ENCODE measurements at places on chromosomes 16 and 17.

- DNase-seq = no peak
Observed at GRCh38 chr16:70341600-70341999, 5.1 kb upstream of the DDX19A start.

GRCh38 chr16:80231888-80232287 is 308.9 kb upstream of the DYNLRB2 start:
- peak; percentile 44 for DNase-seq

GRCh38 chr17:29617481-29618271 is 5.0 kb downstream of the CORO6 start:
- peak; percentile 92 for DNase-seq

GRCh38 chr16:23403547-23403946 is 49.4 kb downstream of the COG7 start:
- DNase-seq = no peak

DNA sequence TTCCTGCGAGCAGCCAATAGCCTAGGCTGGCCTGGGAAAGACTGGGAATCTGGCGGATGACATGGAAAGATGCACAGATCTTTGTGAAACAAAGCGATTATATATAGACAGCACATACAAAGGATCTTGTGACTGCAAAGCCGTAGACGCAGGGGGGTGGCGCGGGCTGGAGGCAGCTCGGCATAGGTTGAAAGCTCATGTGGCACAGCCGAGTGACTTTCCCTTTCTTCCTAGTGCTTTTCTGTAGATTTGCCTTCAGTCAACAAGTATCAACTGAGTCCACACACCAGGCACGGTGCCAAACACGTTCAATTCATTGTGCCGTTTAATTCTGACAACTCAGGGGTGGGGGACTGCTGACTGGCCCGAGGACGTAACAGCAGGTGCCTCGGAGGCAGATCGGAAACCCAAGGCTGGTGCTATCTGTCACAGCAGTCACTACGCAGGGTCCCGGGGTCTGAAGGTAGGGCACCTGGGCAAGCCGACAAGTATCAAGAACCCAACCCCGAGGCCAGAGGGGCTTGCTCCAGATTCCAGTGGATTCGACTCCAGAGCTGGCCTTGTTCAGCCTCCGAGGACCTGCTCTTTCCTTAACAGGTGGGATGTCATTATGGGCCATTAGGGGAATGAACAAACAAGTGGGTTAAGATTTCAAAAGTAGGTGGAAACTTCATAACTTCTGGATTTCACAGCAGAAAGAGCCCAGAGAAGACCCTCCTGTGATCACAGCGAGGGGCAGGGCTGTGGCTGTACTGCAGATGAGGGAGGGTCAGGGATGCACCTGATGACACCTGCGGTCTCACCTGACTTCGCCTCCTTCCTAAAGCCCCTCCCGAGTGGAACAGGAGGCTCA is 5.9 kb downstream of the PAM16 start:
- DNase-seq = no peak

DNA sequence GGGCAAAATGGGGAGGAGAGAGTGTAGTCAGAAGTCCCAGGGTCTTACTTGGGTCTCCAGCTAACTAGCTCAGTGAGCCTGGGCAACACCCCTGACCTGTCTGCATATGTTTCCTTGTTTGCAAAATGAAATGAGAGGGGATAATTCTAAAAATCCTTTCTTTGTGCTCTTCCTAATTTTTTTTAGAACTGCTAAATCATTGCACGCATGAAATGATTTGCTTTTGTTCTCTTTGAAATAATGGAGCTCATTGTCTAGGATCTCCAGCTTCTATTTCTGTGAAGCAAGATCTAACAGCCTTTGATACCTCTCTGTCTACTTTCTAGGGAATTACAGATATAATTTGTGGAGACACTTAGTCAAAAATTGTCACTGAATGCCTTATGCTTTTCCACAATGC is 181.3 kb downstream of the CDH13 start:
- DNase-seq = no peak

DNA sequence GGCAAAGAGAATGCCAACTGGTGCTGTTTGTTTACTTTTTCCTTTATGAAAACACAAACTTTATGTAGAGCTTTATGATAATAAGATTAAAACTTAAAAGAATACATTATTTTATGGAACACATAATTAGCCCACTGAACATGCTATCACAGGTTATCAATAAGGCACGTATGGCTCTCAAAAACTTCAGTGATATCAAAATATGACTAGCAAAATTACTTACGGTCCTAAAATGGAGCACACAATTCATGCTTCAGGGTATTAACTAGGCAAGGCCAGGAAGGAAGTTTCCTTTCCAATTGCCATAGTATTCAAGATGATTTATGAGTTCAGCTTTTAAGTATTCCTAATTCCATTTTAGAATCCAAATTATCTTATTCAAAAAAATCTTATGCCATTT is 3.6 kb downstream of the RNF43 start:
- DNase-seq = no peak

DNA sequence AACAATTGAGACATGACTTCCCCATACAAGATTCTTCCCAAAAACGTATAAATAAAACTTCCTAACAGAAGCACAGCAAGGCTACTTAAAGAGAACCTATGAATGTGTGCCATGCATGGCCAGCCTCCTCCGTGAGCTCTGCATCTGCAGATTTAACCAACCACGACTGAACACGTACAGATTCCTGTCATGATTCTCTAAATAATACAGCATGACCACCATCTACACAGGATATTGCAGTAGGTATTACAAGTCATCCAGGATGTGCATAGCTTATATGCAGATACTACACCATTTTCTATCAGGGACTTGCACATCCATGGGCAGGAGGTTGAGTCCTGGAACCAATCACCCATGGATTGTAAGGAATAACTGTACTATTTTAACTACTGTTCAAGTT is 1.4 kb upstream of the QRICH2 start:
- no peak for DNase-seq

GRCh38 chr17:37824534-37825485 is 80.0 kb upstream of the HNF1B start:
- no peak for DNase-seq

DNA sequence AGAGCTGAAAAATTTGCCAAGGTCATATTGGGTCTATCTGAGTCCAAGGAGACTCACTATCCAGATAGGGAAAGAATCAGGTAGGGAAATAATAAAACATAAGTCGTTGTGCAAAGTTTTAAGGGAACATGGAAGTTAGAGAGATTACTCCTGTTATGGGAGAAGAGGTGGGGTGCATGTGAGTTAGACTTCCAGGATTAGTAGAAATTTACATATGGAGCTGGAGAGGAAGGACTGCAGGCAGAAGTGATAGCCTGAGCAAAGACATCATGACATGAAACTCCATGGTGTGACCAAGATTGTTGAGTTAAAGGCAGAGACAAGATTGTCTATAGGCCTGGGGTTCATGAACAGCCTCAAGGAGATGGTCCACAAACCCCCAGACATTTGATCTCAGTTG is 5.8 kb upstream of the KSR1 start:
- DNase-seq = no peak

- no peak for DNase-seq
Observed at GRCh38 chr17:76848670-76849069, 19.5 kb upstream of the MGAT5B start.

- DNase-seq = no peak
Observed at GRCh38 chr17:44464037-44464436, 39.2 kb downstream of the GPATCH8 start.

DNA sequence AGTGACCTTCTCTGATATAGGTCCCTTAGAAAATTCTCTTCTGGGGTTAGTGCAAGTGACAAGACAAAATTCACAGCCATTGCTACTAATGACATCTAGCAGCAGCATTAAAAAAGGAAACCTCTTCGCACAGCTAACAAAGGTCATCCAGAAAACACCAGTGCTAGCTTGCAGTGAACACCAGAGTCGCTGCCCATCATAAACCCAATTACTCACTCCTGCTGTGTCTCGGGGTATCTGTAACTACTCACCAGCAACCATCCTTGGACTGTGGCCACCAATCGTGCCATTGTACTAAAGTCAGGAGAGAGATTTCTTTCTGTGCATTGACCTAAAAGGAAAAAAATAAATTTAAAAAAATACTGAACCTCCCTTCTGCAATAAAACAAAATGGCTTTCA is 1494.7 kb upstream of the CDH8 start:
- no peak for DNase-seq

DNA sequence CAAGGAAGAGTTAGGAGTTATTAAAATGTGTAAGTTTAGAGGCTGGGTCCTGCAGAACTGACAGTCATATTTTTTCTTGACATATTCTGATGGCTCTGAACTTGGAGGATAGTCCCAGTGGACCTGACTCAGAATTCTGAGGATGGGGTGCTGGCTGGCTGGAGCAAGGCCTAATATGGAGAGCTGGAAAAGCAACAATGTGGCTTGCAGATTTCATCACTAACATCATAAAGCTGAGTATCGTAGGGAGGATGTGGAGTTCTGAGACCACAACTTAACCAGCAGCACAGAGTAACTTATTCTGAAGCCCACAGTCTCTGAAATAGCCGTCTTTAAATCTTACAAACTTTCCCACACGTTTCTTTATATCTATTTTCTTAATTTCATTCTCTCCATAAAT is 2.3 kb downstream of the KRTAP1-5 start:
- DNase-seq = no peak

DNA sequence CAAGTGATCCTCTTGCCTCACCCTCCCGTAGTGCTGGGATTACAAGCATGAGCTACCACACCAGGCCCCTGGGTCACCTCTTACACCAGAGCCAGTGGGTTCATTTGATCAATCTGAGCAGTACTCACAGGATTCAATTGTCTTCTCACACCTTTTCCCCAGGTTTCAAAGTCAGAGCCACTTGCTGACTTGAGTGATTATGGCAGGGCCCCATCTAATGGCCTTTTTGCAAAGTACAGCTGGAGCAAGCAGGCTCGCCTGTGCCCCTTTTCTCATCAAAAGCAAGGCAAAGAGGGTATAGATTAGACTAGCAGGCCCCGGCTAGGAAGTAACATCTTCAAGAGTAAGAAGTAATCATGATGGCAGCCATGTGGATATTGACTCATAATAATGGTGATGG is 114.8 kb upstream of the NOL11 start:
- peak; percentile 56 for DNase-seq

DNA sequence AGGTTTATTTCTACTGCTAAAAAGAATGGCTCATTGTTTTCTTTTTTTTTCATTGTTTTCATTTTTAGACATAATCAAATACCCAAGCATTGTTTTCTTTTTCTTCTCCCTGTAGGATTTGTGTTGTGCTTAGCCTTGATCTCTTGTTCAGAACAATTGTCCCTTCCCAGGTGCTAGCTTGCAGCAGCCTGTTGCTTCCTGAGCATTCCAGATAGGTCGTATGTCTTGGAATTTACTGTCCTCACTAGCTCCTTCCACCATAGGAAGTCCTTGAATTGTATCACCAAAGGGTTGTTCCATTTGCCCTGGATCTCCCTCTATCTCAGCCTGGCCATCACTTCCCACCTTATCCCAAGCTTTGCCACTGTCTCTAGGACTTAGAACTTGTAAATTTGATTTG is 10.0 kb upstream of the VPS4A start:
- no peak for DNase-seq

DNA sequence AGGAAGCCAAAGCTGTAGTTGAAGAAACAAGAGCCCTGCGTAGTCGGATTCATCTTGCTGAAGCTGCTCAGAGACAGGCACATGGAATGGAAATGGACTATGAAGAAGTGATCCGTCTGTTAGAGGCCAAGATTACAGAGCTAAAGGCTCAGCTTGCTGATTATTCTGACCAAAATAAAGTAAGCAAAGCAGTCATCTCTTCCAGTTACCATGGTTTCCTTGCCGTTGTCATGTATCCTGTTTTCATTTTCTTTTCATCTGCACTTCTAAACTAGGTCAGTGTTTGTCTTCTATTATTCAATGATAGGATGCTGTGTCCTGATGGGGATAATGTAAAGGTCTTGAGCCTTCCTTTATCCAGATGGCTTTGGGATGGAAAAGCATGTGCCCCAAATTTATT is 104.3 kb downstream of the STXBP4 start:
- no peak for DNase-seq

GRCh38 chr17:65487161-65487560 is 74.3 kb downstream of the AXIN2 start:
- DNase-seq = peak; percentile 37

DNA sequence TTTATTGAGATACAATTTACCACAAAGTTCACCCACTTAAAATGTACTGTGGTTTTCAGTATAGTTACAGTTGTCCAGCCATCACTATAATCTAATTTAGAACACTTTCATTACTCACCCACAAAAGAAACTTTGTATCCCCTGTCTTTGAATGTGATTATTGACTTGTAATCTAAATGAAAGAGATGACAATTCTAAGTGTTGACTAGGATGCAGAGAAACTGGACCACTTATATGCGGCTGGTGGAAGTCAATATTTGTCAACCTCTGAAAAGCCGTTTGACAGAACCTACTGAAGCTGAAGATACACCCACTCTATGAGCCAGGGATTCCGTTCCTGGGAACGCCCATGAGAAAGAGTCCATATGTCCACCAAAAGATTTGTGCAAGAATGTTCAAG is 36.8 kb downstream of the TEKT5 start:
- no peak for DNase-seq

DNA sequence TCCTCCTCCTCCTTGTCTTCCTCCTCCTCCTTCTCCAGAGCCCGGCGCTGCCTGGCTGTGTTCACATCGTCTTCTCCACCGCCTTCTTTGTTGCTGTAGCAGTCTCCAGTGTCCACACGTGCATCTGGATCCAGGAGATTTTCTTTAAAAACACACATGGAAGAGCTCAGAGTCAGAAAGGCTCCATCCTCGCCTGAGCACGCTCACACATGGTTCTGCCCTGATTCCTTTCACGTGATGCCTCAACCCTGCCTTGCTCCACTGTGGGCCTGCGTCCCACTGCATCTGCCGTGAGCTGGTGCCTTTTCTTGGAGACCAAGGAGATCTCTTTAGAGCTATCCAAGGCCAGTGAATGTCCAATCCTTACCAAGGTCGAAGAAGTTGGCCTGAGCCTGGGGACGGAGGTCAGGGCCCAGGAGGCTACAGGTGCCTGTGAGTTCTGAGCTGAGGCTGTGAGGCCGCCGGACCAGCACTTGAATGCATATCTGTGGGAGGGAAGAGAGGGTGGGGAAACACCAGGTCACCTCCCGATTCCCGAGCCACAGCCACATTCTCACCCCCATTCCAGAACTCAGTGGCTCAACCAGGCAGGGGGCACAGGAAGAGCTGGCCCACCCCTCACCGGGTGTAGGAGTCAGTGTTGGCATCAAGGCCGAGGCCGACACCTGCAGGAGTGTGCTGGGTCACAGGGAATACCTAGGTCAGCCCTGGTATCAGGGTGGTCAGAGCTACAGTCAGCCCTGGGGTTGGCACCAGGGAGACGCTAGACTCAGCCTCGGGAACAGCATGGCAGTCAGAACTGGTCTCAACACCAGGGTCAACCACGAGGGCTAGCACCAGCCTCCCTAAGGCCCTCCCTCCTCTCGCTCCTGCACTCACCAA is 37.6 kb downstream of the HASPIN start:
- DNase-seq = no peak

GRCh38 chr17:28645576-28645939 is 600 bp upstream of the BLTP2 start:
- peak; percentile 16 for DNase-seq

Measured in activated CD4-positive, alpha-beta T cell treated with anti-CD3 and anti-CD28 coated beads for 48 hours (primary cell).